Stimulated activated CD4-positive, alpha-beta T cell treated with anti-CD3 and anti-CD28 coated beads, Interleukin-1b, Interleukin-23, amount 100 ng/mL, for 4 hours (primary cell): ENCODE measurements at places on chromosomes 6 and 20.

DNA sequence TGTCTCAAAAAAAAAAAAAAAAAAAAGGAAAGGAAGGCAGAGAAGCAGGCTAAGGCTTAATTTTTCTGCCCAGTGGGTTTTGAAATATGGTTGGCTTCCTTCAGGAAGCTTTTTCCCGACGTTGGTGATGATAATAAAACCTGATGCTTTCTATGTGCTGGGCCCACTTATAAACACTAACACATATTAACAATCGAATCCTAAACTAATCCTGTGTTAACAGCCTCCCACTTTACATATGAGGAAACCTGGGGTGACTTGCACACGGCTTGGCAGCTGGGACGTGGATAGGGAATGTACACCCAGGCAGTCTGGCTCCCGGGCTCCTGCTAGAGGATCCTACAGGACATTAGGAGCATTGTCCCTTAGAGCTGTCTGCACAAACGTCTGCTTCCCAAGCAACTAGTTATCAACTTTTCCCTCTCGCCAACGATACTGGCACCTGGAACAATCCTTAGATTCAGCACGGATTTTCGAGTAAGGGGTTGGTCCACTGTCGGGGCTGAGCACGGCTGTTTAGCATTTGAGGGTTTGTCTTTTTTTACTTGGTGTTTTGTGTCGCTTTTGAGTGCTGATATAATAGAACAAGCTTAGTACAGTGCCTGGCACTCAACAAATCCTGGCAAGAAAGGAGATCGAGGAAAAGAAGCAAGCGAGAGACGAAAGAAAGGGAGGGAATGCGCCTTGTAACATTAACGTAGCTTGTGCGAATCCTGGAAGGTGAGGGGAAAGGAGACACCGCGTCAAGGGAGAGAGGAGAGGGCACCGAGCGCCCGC, 622 bp upstream of the KIZ start:
- DNase-seq, result no peak

- no peak for DNase-seq
Observed at GRCh38 chr6:13248053-13248452, 80.3 kb downstream of the TBC1D7 start.

- no peak for DNase-seq
Observed at GRCh38 chr20:62353289-62354030, 13.7 kb downstream of the LAMA5 start.

GRCh38 chr6:38610050-38610625, 29.6 kb downstream of the BTBD9 start:
- DNase-seq, result no peak

DNA sequence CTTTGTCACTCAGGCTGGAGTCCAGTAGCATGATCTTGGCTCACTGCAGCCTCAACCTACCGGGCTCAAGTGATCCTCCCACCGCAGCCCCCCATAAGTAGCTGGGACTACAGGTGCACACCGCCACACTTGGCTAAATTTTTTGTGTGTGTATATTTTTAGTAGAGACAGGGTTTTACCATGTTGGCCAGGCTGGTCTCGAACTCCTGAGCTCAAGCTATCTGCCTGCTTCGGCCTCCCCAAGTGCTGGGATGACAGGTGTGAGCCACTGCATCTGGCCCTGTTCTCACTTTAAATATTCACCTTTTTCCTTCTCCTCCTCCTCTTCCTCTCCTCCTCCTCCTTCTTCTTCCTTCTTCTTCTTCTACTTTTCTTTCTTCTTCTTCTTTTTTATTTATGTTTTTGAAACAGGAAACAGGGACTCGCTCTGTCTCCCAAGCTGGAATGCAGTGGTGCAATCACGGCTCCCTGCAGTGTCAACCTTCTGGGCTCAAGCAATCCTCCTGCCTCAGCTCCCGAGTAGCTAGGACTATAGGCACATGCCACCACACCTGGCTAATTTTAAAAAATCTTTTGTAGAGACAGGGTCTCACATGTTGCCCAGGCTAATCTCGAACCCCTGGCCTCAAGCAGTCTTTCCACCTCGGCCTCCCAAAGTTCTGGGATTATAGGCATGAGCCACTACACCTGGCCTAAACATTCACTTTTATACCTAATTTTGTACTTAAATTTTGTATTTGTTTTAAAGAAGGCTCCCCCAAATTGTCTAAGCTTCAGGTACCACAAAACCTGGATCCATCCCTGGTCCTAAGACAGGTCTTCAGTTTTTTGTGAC, 47.2 kb upstream of the NCOA3 start:
- DNase-seq, result no peak

DNA sequence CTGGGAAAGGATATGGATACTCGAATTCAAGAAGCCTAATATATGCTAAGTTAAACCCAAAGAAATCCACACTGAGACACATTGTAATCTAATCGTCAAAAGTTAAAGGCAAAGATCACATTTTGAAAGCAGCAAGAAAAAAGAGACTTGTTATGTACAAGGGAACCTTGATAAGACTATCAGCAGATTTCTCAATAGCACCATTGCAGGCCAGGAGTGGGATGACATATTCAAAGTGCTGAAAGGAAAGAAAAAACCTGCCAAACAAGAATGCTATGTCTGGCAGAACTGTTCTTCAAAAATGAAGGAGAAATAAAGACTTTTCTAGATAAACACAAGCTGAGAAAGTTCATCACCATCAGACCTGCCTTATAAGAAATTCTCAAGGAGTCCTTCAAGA, 75.2 kb downstream of the COL21A1 start:
- no peak for DNase-seq

DNA sequence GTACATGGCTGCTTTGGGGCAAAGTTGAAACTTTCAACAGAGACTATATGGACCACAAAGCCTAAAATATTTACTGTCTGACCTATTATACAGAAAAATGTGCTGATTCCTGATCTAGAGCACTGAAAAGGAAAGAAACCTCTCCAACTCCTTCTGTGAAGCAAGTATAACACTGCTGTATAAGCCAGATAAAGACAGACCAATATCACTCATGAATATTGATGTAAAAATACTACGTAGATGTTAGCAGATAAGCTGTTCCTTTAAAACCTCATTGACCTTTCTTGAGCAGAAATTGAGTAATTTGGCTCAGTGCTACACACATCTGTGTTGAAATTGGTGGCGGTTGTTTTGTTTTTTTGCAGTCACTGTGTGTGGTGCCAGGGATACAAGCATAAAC, 69.9 kb upstream of the HDAC2 start:
- no peak for DNase-seq

GRCh38 chr20:17579369-17580039, 9.6 kb downstream of the DSTN start:
- no peak for DNase-seq

DNA sequence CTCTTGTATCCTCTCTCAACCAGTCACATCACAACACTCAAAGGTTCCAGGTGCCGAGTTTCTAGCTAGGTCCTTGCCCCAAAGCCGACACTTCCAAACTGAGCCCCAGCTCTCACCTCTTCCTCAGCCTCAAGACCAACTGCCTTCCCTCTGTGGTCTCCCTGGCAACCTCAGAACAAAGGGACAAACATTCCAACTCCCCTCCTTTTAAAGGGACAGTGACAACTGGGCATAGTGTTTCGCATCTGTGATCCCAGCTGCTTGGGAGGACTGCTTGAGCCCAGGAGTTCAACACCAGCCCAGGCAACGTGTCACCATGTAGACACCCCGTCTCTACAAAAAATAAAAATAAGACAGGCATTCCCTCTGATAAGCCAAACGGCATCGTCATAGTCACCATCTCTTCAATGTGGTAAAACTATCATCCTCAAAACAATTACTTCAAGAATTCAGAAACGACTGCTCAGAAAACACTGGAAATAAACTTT, 11.3 kb downstream of the DIDO1 start:
- DNase-seq, result no peak

GRCh38 chr6:106614592-106615257, 14.6 kb downstream of the RTN4IP1 start:
- DNase-seq, result no peak

DNA sequence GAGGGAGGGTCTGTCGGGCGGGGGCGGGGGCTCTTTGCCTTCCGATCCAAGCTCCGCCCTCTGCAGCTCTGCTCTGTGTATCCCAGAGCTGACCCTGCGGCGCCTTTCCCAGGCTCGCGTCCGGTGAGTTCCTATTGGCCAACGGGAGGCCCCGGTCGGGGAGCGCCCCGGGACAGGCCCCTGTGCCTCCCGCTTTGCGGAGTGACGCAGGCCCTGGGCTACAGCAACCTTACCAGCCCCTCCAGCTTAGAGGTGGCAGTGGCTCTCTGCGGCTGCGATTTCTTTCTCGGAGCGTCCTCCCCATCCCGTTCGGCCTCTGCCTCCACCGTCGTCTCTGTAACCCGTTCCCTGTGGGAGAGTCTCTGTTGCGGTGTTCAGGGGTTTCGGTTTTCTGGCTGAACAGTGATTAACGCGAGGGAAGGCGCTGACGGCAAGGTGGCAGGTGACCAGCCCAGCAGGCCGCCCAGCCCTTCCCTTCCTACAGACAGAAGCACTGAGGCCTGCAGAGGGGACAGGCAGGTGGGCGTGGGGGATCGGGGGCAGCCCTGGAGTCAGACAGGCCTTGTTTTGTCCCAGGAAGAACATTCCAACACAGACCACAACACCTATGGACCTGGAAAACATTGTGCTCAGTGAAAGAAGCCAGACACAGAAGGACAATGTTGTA, 18.1 kb upstream of the CEBPB start:
- no peak for DNase-seq

- no peak for DNase-seq
Observed at GRCh38 chr20:35134880-35135279, 12.3 kb downstream of the EDEM2 start.

DNA sequence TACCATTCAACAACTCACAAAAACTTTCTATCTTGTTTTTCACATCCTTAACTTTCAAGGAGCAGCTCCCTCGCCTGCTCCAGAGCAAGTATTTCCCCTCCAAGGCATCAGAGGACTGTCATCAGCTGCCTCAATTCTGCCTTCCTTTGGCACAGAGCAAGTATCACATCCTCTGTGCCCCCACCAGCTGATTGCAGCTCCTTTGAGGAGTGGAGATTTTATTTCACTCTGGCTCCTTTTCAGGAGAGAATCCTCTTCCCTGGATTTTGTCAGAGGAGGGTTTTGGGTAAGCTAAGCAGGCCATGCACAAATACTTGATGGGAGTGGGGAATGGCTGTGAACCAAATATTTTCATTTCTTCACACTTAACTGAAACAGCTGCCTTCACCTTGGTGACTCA, 610.5 kb upstream of the FLRT3 start:
- DNase-seq, result no peak

- no peak for DNase-seq
Observed at GRCh38 chr6:10613077-10613476, 81.3 kb downstream of the C6orf52 start.

DNA sequence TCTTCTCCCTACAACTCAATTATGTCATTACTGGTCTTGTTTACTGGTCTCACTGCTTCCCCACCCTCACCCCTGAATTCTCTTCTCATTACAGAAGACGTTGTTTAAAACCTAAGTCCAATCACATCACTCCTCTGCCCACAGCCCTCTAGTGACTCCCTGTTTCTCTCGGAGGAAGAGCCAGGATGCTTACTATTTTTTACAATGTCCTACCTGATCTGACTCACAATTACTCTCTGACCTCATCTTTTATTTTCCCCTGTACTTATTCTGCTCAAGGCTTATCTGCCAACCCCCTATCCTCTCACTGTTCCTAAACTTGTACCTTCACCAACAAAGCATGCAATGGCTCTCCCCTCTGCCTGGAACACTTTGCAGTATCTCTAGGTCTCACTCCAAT, 400.4 kb upstream of the PTCHD4 start:
- DNase-seq, result no peak

DNA sequence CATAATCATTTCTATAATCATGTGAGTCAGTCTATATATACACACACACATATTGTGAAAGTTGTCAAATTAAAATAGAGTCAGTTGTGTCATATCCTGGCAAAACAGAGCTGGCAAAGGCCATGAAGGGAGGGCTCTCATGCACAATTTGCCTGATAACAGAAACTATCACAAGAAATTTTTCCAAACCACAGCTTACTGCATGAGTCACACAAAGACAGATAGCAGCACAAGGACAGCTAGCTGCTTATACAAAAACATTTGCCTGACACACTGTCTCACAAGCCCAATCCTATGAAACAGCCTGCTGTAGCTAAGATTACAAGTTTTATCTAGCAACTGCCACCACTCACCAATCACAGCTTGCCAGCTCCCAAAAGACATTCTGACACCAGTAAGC, 848.5 kb upstream of the MAN1A1 start:
- DNase-seq, result no peak

- no peak for DNase-seq
Observed at GRCh38 chr6:20704325-20705025, 170.2 kb downstream of the CDKAL1 start.

GRCh38 chr20:40207655-40208054, 481.4 kb downstream of the MAFB start:
- DNase-seq, result no peak

DNA sequence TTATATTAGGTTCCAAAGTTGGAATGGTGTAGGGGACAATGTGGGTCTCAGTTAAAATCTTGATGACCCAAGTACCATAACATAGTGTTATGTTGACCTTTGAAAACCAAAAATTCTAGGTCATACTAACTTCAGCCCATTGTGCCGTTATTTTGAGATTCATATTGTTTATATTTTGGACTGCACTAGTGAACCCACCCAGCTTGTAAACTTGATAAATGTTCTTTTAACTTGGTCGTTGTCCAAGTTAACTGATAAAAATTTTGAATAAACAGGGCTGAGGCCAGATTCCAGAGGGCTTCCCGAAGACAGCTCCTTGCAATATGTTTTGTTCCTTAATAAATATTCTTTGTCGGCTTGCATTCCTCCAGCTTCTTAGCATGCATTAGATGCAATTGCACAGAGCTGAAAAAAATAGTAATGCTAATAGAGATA, 90.3 kb downstream of the BCAS1 start:
- no peak for DNase-seq

DNA sequence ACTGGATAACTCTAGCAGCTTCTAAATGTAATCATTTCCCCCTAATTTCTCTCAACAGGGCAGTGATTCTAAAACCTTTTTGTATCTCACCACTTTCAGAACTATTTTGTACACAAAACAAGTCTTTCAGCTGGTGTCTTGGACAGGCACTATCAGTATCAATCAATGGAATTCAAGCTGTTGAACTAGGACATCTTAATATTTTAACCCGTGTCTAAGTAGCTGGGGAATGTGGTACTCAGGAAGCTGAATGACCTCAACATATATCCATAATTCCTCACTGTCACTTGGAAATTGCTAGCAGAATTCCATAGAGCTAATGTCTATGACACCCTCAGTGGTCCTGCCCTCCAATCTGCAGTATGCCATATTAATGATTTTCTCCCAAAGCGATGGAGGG, 24.5 kb downstream of the ADAT2 start:
- no peak for DNase-seq

DNA sequence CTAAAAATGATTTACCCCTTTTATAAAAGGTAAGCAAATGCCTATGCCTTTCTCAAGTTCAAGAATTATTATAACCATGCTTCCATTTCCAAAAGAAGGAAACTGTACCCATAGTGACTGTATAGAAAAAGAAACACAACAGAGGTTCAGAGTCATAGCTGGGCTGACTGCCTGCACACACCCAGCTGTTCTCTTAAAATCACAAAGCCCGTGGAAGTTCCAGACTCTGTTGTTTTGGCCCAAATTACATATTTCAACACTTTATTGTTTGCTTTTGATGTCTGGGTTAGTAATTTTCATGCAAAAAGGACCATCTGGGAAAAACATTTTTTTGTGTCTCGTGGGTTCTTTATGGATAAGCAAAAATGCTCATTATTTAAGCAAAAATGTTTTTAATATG, 99.2 kb downstream of the LCA5 start:
- no peak for DNase-seq

GRCh38 chr6:167094820-167095637, 27.9 kb upstream of the CCR6 start:
- DNase-seq, result no peak

GRCh38 chr20:25725639-25726038, 29.0 kb upstream of the ZNF337 start:
- no peak for DNase-seq
